Activated CD4-positive, alpha-beta memory T cell treated with anti-CD3 and anti-CD28 coated beads, Interleukin-2, amount 10 ng/mL, durations not matched to agents 7 days and 5 days (primary cell): ENCODE measurements at places on chromosomes 13 and 19. TPM values are rescaled to one million over a fixed set of nuclear protein-coding genes. Genes with fewer than 3 reads are reported as not detected.

GRCh38 chr19:40210889-40211288, 7.3 kb downstream of the TTC9B start:
- no peak for DNase-seq

- DNase-seq, result no peak
Measured at GRCh38 chr19:50796128-50796633, 6.0 kb downstream of the ACP4 start.

DNA sequence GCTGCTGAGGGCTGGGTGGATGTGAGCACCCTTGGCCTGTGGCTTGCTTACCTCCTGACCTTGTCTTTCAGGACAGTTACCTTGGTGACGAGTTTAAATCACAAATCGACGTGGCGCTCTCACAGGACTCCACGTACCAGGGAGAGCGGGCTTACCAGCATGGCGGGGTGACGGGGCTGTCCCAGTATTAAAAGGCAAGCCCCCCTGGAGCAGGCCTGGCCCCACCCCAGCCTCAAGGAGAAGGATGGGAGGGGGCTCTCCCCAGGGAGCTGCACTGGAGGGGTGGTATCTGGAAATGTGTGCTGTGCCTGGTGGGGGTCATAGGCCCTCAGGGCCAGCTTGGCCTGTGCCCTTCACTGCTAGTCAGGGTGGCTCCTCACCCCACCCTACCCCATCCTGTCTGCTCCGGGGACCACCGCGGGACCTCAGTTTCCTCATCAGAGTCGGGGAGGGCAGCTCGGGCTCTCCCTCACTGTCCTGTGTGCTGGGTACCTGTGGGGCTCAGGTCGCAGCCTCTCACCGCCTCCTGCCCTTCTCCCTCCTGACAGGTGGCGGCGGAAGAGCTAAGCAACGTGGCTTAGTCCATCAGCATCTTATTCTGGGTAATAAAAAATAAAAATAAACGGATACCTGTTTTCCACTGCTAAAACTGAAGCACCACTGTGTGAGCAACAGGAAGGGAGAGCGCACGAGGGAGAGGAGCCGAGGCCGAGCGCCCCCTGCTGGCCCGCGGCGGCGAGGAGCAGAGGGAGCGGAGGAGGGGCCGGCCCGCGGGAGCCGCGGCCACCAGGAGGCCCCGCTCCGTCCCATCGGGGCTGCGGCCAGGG, 29.8 kb downstream of the CERS1 start:
- DNase-seq, result peak; percentile 65

- DNase-seq, result no peak
Measured at GRCh38 chr19:50420127-50420526, 1.4 kb downstream of the SPIB start.

DNA sequence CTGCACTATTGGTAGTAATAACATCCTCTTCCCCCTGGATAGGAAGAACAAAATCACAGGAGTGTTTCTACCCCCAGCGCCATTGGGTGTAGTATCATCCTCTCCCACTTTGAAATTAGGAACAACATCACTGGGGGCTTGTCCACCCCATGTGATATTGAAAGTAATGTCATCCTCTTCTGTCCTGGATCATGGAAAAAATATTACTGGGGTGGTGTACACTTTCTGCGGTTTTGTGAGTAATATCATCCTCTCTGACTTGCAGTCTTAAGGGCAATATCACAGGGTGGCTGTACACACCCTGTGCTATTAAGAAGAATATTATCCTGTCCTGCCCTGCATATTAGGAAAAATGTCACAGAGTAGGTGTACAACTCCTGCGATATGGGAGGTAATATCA, 4.9 kb upstream of the RGCC start:
- DNase-seq, result no peak

DNA sequence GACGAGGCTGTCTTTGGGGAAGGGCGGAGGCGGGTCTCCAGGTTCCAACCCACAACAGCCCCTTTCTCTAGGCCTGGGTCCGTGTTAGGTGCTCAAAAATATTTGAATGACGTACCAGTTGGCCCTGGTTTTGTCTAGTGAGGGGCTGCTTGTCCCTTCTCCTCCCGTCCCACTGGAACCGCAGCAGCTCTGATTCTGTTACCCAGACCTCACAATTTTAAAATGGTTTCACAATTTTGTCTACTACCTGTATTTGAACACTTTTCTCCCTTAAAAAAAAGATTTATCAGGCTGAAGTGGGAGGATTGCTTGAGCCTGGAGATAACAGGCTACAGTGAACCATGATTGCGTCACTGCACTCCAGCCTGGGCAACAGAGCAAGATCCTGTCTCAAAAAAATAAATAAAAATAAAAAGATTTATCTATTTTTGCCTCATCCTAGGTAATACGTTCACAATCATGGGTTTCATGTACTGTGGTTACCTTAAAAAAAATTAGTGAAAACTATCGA, 1.3 kb upstream of the IRF2BP1 start:
- no peak for DNase-seq

Gene GGN
- 0.28 TPM for total RNA-seq

Gene CELF5
- total RNA-seq, result 0.43 TPM
